ENCODE measurements at places on chromosomes 7 and 10.

GRCh38 chr7:100484673-100485045 lies 932 bp downstream of the NYAP1 start:
- no peak for DNase-seq

GRCh38 chr7:143379611-143380259 lies 1.4 kb upstream of the ZYX start:
- no peak for DNase-seq

GRCh38 chr7:2129323-2130095 lies 103.2 kb downstream of the MAD1L1 start:
- no peak for DNase-seq

DNA sequence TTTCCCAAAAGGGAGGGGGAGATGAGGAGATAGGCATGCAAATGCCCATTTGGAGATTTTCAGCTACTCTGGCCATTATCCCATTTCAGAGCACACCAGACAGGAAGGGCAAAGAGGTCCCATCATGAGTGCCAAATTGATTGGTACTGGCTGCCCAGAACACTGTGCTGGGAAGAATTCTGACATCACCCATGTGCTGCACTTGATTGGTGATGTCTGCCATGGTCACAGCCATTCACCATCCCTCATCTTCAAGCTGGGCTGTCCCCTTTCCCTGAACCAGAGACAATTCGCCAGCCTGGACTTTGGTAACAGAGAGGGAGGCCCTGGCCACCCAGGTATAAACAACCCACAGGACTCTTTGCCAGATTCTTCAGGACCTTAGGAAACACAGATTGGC lies 23.2 kb upstream of the RADIL start:
- no peak for DNase-seq

GRCh38 chr10:79068203-79068561 lies 584 bp upstream of the ZMIZ1 start:
- no peak for DNase-seq

Data from AG09309 (cell line).